ENCODE measurements at places on chromosomes 11 and 22.
A peak's percentile ranks its signal among the peaks of the same experiment; 100 is the strongest.

DNA sequence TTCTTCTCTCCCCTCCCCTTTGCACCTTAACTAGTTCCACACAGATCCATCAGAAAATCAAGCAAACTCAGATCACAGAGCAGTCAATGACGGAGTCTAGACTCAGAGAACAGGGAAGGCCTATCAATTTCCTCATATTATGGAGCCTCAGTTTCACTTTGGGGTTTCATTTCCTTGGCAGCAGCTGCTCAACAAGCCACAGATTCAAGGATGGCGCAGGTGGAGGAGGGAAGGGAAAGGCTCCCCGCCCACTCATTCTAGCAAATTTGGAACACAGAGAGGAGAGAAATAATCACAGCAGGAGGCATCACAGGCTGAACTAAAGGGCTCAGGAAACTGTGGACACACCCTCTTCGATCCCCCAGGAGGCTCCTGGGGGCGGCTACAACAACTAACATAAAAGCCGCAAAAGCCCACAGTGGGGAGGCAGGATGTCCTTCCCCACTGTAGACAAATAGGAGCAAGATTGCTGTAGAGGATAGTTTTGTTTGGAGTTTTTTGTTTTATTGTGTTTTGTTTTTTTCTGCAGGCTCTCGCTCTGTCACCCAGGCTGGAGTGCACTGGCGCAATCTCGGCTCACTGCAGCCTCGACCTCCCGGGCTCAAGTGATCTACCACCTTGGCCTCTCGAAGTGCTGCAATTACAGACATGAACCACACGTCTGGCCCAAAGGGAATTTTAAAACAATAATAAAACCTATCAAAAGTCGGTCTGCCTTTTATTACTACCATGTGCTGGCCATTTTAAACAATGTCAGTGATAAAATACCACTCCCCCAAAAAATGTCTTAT is 3.4 kb downstream of the PLAAT3 start:
- no peak for DNase-seq

- no peak for DNase-seq
These were observed 168.6 kb downstream of the FAT3 start for GRCh38 chr11:92393218-92393617.

DNA sequence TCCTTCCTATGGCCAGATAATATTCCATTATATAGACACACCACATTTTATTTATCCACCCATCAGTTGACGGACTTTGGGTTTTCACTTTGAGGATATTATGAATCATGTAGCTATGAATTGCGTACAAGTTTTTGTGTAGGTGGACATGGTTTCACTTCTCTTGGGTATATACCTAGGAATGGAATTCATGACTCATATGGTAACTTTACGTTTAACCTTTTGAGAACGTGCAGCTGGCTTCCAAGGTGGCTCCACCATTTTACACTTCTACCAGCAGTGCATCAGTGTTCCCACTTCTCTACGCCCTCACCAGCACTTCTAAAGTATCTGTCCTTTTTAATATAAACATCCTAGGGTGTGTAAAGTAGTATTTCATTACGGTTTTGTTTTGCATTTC is 112.0 kb downstream of the PLEKHA7 start:
- DNase-seq, result no peak

GRCh38 chr11:119520400-119520799 is 97.4 kb upstream of the THY1 start:
- DNase-seq, result peak; percentile 10

DNA sequence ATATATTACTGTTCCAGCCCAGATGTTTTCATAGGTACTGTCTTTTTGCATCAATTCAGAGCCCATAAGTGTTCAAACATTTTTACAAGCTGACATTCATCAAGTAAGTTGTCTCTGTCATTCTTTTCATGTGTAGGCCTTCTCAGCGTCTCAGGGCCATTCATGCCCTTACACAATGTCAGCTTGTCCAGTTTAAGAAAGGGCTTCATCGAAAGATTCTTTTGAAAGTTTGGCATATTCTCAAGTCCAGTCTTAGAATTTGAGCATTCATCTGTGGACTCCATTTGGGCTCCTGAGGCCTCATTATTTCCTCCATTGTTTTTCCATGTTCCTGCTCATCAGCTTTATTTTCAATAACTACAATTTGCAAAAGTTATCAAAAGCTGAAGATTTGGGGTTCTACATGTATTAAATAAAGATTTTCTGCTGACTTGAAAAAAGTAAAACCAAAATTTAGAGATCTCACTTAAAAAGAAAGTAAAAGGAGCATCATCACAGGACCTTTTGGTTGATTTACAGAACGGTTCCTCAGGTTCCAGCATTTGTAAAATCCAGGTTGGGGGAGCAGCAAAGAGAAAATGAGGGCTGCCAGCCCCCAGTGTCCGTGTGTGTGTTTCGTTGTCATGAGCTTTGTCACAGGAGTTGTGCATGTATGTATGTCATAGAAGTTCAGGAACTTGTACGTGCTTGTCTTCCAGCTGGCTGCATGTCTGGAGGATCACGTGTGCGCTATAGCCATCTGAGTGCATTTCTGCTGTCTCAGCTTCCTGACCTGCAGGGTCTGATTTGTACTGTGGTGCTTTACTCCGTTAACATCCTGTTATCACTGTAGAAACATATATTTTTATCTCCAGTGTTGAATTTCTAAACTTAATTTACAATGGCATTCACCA is 15.6 kb downstream of the MOV10L1 start:
- DNase-seq, result peak; percentile 29

DNA sequence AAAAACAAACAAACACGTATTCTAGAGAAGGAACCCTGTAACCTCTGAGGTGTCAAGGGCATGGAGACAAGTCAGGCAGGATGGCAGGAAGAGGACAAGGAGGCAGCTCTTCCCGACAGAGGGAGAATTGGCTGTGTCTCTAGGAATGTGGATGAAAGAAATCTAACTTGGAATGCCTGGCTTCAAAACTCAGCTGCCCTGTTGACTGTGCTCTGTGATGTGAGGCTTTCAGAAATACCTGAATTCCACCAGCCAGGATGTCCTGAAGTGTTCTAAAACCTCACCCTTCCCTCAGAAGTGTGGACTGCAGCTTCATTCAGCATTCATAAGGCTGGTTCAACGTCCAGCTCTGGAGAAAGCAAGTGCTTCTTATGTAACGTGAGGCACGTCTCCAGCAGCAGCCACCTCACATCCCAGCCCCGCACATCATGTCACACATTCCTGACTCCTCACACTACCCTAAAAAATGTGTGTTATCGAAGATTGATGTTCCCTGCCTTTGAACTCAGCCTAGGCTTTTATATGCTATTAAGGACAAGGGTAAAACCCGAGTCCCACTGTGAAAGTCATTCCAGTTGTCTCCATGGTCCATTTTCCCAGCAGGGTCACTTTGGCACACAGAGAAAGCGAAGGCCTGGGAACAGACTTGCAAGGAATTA is 398.9 kb downstream of the ETS1 start:
- no peak for DNase-seq

DNA sequence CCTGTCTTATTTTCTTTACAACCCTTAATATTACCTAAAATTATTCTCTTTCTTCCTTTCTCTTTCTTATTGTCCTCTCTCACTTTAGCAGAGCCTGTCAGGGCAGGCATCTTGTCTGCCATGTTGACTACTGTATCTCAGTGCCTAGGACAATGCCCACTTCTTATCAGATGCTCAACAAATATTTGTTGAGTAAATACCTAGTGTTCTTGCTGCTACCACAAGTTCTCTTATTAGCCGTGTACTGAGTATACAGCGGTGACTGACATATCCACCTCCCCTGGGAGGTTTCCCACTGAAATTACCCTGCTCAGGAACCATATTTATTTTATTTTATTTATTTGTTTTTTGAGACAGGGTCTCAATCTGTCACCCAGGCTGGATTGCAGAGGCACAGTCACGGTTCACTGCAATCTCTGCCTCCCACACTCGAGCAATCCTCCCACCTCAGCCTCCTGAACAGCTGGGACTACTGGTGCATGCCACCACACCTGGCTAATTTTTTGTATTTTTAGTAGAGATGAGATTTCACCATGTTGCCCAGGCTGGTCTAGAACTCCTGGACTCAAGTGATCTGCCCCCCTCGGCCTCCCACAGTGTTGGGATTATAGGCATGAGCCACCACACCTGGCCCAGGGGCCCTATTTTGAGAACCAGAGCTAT is 6.7 kb downstream of the HPX start:
- DNase-seq, result no peak

- DNase-seq, result no peak
These were observed 9.2 kb upstream of the PHF21A start for GRCh38 chr11:46130286-46130940.

DNA sequence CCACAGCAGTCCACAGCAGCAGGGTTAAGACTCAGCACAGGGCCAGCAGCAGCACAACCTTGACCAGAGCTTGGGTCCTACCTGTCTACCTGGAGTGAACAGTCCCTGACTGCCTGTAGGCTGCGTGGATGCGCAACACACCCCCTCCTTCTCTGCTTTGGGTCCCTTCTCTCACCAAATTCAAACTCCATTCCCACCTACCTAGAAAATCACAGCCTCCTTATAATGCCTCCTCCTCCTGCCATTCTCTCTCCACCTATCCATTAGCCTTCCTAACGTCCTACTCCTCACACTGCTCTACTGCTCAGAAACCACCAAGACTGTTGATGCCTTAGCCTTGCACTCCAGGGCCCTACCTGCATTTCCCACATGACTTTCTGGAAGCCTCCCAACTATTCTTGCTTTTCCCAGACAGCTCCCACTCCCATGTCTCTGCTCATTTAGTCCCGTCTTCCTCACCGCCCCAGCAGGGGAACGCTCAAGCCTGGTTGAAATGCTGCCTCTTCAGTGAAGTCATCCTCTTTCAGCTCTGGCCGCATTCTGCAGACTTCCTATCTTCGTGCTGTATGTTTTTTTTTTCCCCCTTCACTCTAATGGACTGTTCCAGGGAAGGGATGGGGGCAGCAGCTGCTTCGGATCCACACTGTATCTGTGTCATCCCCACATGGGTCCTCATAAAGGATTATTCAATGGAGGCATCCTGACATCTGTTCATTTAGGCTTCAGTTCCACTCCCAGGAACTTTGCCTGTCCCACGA is 3.3 kb downstream of the IL18BP start:
- DNase-seq, result no peak

DNA sequence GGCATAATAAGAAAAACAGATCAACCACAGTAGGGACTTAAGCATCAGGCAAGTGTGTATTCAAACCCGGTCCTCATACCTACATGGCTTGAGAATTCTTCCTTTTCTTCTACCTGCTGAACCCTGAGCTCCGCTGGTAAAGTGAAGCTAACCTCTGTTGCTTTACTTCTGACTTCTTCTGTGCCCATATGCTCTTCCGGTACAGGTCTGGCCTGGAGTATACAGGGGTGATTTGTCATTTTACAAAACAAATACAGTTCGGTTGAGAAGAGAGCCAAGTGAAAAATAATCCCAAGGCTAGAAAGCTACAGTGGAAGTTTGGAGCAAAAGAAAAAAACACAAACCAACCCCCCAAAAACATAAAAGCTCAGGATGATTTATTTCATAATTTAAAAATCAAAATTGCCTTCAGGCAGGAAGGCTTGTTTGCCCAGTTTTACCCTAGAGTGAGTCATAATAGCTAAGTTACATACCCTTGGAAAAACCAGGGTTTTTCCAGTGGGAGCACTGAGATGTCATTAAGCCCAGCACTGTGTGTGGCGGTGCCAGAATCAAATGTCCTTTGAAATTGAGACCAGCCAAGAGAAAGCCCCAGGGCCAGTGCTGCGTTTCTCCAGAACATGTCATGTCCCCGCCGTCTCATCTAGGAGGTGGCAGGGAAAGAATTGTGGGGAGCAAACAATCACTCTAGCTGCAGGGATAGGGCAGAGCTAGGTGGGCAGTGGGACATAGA is 305.5 kb upstream of the ISX start:
- no peak for DNase-seq

GRCh38 chr11:43920598-43921419 is 21.6 kb upstream of the C11orf96 start:
- no peak for DNase-seq

DNA sequence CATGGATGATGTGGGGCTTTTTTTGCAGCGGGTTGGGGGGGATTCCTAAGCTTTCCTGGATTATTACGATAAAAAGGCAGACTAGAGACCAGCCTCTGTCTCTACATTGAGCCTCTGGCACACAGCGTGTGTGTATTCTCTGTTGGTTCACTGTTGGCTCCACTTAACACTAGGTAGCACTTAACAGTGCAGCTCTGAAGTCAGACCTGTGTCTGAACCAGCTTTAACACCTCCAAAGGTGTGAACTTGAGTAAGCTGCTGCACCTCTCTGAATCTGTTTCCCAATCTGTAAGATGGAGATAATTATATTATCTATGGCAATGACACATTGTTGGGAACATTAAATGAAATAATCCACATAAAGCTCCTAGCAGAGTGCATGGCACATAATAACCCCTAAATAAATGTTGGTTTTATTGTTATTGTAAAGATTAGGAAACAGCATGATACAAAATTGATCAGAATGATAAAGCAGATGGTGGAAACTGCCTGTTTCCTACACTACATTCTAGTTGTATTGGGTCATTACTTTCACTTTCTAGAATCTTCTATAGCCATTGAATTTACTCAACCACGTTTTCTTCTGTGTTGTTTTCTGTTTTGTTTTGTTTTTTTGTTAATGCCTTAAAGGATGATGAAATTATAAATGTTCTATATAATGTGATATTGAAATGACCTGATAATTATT is 108.4 kb downstream of the ARL14EP start:
- no peak for DNase-seq
